ENCODE measurements at places on chromosomes 7 and 10. TPM values are rescaled to one million over a fixed set of nuclear protein-coding genes. Genes with fewer than 3 reads are reported as not detected.

GRCh38 chr7:108627476-108628051 lies 57.9 kb downstream of the DNAJB9 start:
- no peak overlapping the region for H3K4me3 ChIP-seq
- no peak for DNase-seq
- no peak overlapping the region for H3K27ac ChIP-seq
- no peaks in the 10 kb centered on the region for H3K4me1 ChIP-seq

DNA sequence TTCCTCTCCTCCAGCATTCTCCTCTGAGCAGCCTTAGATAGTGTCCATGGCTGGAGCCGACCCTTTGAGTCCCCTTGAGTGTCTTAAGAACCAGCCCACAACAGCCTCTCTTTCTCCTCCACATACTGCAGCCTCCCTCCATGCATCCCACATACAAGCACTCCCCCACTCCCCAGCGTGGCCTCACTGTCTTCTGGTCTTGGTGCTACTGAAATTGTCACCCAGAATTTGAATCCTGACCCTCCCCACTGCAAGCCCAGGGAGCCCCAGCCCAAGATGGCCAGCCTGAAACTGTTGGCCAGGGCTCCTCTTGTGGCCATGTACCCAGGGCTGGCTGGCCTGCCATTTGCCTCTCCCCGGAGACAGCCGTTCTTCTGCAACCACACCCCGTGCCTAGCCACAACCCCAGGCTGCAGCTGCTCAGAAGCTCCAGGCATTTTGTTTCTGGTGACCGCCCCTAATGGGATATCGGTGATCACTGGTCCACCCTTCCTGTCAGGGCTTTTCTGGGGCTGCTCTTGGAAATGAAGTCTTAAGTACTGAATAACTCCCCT lies 18.8 kb upstream of the SH2D4B start:
- no peak overlapping the region for H3K4me3 ChIP-seq
- H3K27me3 ChIP-seq = no peaks in the 10 kb centered on the region
- H3K27ac ChIP-seq = no peak overlapping the region
- H3K4me1 ChIP-seq = no peaks in the 10 kb centered on the region
- DNase-seq = no peak

DNA sequence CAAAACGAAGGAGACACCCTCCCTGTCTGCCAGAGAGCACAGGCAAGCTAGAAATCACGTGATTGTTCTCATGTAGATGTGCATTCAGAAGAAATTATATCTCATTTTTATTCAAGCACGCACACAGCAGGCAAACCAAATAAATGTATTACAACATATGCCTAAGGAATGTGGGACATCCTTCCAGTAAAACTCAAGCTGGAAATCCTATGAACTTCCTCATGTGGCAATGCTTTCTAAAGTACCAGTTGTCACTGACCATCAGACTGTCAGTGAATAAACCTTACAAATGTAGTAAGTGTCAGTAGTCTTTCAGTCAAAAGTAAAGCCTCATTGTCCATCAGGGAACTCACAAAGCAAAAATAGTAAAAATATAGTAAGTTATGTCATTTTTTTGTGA lies 350.1 kb upstream of the POM121L12 start:
- no peak for DNase-seq
- no peaks in the 10 kb centered on the region for H3K27me3 ChIP-seq
- no peak overlapping the region for H3K27ac ChIP-seq
- no peak overlapping the region for H3K4me3 ChIP-seq

- no peak overlapping the region for H3K27ac ChIP-seq
- no peaks in the 10 kb centered on the region for H3K36me3 ChIP-seq
- H3K27me3 ChIP-seq = no peaks in the 10 kb centered on the region
Measured at GRCh38 chr7:46558482-46559193, 637.6 kb upstream of the IGFBP3 start.

DNA sequence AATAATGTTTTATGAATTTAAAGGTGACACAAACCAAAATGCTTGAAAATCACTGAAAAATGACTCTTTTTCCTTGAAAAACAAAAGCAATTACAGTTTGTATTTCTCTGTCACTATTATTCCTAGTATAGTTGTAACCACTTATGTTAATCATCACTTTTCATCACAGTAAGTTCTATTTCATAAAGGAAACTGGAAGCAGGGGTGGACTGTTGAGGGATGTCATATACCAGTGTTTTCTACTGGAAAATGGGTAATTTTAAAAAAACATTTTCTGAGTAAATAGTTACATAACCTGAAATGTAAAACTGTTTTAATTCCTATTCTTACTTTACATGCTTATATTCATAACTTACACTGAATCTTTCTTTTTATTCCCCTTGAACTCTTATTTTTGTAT lies 32.2 kb upstream of the SFMBT2 start:
- no peak overlapping the region for H3K27ac ChIP-seq
- no peak for DNase-seq
- no peak overlapping the region for H3K4me3 ChIP-seq
- no peaks in the 10 kb centered on the region for H3K36me3 ChIP-seq
- no peaks in the 10 kb centered on the region for H3K4me1 ChIP-seq

DNA sequence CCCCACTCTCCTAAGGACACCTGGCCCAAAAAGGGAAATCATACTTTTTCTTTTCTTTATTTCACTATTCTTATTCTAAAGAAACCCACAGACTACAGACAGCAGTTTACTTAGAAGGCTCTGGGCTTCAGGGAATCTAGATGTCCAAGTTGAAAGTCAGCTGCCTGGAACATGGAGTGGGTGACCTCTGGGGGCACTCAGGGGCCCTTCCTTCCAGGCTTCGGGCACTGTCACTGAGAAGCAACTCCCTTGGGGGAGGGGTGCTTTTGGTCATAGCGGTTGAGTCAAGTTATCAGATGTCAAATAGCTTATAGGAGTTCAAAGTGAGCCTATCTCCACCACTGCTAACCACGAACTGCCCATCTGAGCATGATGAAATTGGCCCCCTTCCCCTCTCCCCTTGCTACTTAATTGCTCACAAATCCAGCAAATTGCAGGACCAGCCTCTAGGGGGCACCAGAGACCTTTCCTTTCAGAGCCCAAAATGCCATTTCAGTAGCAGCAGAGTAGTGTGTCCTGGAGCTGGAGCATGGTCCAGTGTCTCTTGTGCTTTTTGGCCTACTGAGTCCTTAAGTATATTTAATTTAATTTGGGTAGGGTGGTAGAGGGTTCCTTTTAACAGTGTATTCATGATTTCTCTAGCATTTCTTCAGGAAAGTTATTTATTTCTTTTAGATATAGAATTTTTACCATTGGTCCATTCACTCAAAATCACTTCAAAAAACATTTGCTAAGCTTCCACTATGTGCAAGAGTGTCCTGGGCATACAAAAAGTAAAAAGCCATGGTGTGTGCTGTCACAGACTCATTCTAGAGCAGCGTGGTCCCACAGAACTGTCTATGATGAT lies 463.8 kb downstream of the KCNMA1 start:
- H3K36me3 ChIP-seq = no peaks in the 10 kb centered on the region
- no peak overlapping the region for H3K27ac ChIP-seq
- no peaks in the 10 kb centered on the region for H3K27me3 ChIP-seq
- H3K4me1 ChIP-seq = no peaks in the 10 kb centered on the region
- peak; percentile 87 for DNase-seq
- H3K4me3 ChIP-seq = no peak overlapping the region

Gene ACTR3C
- total RNA-seq = 69.9 TPM

GRCh38 chr7:150357771-150358427 lies 10.7 kb upstream of the REPIN1 start:
- peaks cover 22% of the 10 kb centered on the region for H3K4me1 ChIP-seq
- H3K27ac ChIP-seq = no peak overlapping the region
- H3K27me3 ChIP-seq = no peaks in the 10 kb centered on the region
- DNase-seq = no peak
- H3K36me3 ChIP-seq = no peaks in the 10 kb centered on the region
- H3K4me3 ChIP-seq = no peak overlapping the region

Gene CDNF
- 15.3 TPM for total RNA-seq

Gene CPEB3
- 9.3 TPM for total RNA-seq

Gene PKD2L1
- total RNA-seq = not detected

DNA sequence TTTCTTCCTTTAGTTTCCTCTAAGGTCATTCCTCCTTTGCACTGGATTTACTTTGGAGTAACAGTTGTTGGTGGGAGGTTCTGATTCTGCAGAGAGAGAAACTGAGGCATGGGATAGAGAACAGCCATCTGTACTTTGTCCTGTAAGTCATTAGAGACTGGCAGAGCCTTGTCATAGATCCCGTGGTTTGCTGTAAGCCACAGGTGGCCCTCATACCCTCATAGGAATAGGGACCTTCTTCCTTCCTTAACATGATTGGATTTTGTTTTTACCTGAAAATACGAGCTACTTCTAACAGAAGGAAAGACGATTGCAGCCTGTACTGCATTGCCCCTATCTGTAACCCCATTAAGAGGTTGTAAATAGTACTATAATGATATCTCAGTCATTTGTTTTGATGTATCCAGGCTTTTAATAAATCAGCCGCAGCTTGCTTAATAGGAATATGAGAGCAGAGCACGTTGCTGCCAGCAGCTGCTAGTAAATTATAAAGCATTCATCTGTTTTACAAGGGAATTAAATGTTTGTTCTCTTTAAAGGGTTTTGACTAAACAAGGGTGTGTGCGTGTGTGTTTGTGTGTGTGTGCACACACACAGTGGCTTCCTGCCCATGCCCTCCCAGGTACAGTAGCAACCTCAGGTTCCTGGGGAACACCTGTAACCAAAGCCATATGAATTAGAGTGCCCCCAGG lies 249.8 kb downstream of the AUTS2 start:
- no peak overlapping the region for H3K27ac ChIP-seq
- H3K36me3 ChIP-seq = no peaks in the 10 kb centered on the region

DNA sequence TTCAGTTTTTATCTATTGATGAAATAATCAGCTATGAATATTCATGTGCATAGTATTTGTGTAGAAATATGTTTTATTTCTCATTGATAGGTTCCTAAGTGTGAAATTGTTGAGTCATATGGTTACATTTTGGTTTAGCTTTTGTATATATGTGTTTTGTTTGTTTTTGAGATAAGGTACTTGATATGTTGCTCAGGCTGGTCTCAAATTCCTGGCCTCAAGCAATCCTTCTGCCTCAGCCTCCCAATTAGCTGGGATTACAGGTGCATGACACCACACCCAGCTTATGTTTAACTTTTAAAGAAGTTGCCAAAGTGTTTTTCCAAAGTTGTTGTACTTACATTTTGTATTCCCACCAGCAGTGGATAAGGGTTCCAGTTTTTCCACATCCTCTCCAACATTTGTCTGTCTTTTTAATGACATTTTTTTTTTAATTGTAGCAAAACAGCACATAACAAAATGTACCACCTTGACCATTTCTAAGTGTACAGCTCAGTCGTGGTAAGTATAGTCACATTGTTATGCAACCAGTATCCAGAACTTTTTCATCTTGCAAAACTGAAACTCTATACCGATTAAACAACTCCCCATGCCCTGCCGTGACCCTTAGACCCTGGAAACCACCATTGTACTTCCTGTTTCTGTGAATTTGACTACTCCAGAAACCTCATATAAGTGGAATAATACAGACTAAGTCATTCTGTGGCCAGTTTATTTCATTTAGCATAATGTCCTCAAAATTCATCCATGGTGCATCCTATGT lies 12.6 kb upstream of the UBE2D1 start:
- no peak overlapping the region for H3K27ac ChIP-seq
- H3K4me1 ChIP-seq = no peaks in the 10 kb centered on the region

Gene VGF
- total RNA-seq = 3.0 TPM

DNA sequence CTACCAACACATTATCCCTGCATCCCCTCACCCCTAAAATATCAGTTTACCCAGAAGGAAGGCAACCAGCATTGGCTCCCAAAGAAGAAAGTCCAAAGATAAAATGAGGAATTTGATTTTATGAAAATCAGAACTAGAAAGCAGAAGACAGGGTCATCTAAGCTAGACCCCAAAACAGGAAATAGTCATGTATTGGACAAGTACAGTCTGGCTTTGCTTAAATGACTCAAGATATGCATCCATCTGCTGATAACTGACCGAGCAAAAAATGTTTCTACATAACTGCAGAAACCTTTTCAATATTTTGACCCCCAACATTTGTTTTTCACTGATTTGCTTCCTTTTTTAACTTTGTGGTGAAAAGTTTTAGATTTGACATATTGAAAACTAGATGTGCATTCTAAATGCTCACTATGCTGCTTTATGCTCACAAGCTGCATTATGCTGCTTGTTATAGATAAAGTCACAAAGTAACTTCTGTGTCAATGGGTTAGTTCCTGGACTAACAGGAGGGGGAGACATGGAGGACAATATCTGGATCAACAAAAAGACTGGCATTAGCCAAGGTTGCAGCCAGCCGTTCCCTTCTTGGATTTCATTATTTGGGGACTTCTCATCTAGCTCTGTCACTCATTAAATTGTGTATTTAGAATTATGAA lies 227.0 kb downstream of the INHBA start:
- no peak overlapping the region for H3K27ac ChIP-seq
- H3K4me1 ChIP-seq = no peaks in the 10 kb centered on the region
- no peak for DNase-seq
- no peaks in the 10 kb centered on the region for H3K27me3 ChIP-seq
- H3K36me3 ChIP-seq = no peaks in the 10 kb centered on the region

Gene CDC14C
- total RNA-seq = not detected

- H3K27ac ChIP-seq = no peak overlapping the region
- H3K4me3 ChIP-seq = no peak overlapping the region
- H3K36me3 ChIP-seq = no peaks in the 10 kb centered on the region
- no peak for DNase-seq
- no peaks in the 10 kb centered on the region for H3K27me3 ChIP-seq
- peaks cover 52% of the 10 kb centered on the region for H3K4me1 ChIP-seq
Measured at GRCh38 chr10:77404810-77405209, 232.8 kb downstream of the KCNMA1 start.

GRCh38 chr7:990352-990932 lies 7.5 kb downstream of the CYP2W1 start:
- H3K27me3 ChIP-seq = no peaks in the 10 kb centered on the region
- H3K4me1 ChIP-seq = peaks cover 40% of the 10 kb centered on the region
- DNase-seq = no peak
- H3K36me3 ChIP-seq = no peaks in the 10 kb centered on the region
- no peak overlapping the region for H3K4me3 ChIP-seq
- H3K27ac ChIP-seq = no peak overlapping the region

DNA sequence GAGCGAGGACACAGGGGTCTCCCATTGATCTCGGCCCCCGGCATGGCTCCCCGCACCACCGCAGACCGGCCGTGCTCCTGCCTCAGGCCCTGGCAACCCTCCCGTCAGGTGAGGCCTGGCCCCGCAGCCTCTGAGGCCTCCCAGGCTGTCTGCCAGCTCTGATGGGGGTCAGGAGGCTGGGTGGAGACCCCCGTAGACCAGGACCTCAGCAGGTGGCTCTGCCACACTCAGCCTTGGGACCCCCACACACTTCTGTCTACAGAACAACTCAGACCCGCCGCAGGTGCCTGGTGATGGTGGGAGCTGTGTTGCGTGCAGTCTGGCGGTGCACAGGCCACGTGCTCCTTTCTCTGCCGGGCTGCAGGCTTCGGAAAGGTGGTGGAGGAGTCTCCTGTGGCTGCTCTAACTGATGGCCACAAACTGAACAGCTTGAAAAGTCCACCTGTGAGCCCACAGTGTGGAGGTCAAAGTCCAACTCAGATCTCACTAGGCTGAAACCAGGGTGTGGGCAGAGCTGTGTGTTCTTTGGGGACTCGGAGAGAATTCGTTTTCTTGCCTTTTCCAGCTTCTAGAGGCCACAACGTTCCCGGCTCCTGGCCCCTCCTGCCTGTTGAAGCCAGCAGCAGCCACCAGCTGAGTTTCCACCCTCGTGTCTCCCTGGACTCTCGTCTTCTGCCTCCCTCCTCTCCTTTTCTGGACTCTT lies 62.5 kb downstream of the PWWP2B start:
- peak; percentile 72 for DNase-seq
- H3K27me3 ChIP-seq = no peaks in the 10 kb centered on the region
- H3K36me3 ChIP-seq = no peaks in the 10 kb centered on the region
- H3K27ac ChIP-seq = no peak overlapping the region
- H3K4me3 ChIP-seq = no peak overlapping the region

Gene SPDYE11
- total RNA-seq = not detected

All from body of pancreas (tissue), 4 donors.